ENCODE measurements at places on chromosomes 11 and 22.
A peak's percentile ranks its signal among the peaks of the same experiment; 100 is the strongest.

- DNase-seq = no peak
Measured at GRCh38 chr11:10026514-10026913, 267.5 kb downstream of the SBF2 start.

DNA sequence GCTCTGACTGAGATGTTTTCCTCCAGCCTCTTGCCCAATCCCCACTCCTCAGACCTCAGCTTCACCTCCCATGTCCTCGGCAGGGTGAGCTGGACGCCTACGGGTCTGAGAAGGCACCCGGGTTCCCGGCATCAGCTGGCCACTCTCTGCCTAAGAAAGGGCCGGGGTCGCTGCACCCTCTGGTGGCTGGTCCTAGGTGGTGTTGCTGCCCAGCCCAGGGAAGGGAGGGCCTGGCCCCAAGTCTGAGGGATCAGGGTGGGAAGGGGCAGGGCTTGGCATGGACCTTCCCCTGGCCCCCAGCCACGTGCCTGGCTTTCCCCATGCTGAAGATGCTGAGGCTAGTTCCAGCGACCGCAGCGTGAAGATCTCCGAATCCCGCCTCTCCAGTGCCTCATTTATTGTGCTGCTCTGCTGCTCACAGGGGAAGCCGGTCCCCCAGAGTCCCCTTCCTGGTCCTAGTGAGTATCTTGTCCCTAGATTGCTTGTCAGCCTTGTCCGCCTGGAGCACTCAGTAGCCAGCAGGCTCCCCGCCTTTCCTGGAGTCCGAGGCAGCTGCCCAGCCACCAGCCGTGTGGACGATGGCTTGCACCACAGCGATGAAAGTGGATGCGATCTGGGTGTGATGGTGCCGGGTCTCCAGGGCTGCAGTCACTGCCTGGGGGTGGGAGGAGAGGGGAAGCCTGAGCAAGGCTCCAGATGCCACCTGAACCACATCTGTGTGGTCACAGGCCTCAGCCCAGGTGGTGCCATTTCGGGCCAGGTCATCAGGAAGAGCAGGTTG lies 2.9 kb upstream of the GGT5 start:
- DNase-seq = peak; percentile 63

GRCh38 chr11:83845797-83846196 lies 559.6 kb upstream of the CCDC90B start:
- DNase-seq = no peak

- peak; percentile 66 for DNase-seq
Measured at GRCh38 chr11:10809373-10810160, 841 bp upstream of the EIF4G2 start.

DNA sequence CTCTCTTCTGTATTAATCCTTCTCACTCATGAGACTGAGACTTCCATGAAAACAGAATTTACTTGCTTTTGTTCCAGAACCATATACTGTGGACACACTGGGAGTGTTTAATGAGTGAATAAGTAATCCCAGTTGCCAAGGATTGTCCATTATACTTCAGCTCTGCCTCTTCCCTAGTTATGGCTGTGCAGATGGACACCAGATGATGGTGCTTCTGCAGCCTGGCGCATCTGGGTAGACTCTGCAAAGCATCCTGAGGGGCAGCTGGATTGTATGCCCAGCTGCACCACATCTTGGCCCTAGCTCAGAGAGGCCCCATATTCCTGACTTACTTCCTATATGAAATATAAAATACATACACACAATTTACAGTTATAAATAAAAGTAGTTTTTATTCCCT lies 43.5 kb downstream of the DBX1 start:
- no peak for DNase-seq

DNA sequence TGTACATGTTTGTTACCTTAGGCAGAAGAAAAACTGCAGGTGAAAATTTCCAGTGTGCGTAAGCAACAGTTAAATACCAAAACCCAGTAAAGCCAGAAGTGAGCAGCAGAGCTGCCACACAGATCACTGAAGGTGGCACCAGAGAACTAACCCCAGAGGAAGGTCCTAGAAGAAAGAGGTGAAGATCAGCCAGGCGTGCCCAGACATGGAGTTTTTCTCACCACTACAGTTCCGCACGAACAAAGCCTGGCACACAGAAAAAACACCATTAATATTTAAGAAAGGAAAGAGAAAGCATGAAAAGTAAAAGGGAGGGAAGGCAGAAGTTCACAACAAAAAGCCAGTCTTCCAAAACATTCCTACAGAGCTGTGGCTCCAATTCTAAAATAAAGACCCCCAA lies 60.7 kb downstream of the STK33 start:
- DNase-seq = no peak

- DNase-seq = no peak
Measured at GRCh38 chr22:27911330-27911729, 7.7 kb downstream of the PITPNB start.

- no peak for DNase-seq
Measured at GRCh38 chr11:64516226-64516625, 74.8 kb upstream of the SLC22A12 start.

- peak; percentile 56 for DNase-seq
Measured at GRCh38 chr11:68212421-68213134, 518 bp downstream of the KMT5B start.

DNA sequence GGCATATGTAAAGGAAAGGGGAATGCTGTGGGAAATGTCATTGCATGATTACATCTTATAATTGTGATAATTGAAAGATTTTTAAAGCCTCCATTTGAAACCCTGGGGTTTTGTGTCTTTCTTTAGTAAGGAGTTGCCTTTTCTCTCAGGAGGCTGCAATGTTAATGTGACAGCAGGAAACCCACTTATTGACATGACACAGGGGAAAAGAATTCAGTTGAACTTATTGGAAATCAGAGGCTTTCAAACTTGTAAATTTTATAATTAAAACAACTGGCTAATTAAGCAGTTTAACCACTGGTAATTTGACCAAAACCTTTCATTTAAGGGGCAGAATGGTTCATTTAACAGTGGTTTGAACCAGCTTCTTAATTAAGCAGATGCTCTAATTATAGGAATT lies 31.2 kb downstream of the MRPL48 start:
- no peak for DNase-seq
